Memory B cell (primary cell): ENCODE measurements at places on chromosomes 16 and 17.

GRCh38 chr17:1713878-1714426, 3.8 kb upstream of the TLCD2 start:
- DNase-seq, result no peak

- no peak for DNase-seq
Measured at GRCh38 chr16:68902003-68902968, 59.0 kb downstream of the TANGO6 start.

GRCh38 chr17:80877729-80878303, 113.8 kb upstream of the CHMP6 start:
- no peak for DNase-seq

GRCh38 chr17:39740357-39741111, 2.8 kb downstream of the GRB7 start:
- no peak for DNase-seq

- no peak for DNase-seq
Measured at GRCh38 chr17:39867084-39867879, 720 bp upstream of the ZPBP2 start.

DNA sequence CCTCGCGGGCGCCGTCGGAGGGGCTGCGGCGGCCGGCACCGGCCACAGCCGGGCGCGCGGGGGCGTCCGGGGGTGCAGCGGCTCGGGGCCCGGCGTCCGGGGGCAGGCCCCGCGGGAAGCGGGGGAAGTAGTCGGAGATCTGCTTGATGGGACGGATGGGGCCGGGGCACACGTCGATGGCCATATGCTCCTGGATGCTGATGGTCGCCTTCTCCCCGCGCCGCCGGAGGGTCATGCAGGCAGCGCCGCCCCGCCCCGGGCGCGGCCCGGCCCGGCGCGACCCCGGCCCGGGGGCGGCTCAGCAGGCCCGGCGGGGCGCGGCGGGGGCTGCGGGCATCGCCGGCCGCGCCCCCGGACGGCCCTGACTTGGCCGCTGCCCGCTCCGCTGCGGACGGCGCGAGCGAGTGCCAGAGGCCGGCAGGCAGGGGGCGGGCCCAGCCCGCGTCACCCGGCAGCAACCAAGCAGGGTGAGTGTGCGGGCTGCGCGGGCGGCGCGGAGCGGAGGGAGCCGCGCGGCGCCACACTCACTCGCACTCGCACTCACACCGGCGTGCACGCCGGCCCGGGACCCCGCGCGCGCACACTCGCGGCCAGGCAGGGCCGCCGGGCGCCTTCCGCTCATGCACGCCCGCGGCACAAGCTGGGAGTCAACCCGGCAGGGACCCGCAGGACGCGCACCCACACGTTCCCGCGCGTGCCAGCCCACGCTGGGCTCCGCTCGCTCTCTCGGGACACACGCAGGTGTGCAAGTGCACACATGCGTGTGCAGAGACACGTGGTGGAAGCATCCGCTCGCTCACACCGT, at the start of gene DOC2B:
TSS of gene DOC2B (minus strand) at position 406 of the 805 bp plus-strand sequence. CDS start at position 235, 171 bp downstream.
- no peak for DNase-seq

DNA sequence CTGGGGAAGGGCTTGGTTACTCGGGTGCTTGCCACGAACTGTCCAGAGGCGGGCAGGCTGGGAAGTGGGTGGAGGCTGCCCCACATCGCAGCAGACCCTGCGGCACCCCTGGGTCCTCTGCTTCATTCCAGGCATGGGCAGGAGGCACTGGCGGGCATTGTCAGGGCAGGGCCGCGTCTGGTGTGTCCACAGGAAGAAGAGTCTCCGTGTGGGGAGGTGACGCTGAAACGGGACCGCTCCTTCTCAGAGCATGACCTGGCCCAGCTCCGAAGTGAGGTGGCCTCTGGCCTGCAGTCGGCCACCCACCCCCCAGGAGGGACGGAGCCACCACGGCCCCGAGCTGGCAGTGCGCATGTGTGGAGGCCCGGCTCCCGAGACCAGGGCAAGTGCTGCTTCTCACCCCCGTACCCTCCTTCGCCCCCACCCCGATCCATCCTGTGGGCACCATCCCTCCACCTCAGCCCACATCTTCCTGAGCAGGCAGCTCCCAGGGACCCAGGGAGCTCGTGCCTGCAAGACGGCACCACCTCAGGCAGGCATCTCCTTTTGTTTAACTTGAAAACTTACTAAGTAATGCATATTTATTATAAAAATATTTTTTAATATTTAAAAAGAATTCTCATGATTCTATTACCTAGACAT, 14.3 kb upstream of the TCF25 start:
- DNase-seq, result no peak

DNA sequence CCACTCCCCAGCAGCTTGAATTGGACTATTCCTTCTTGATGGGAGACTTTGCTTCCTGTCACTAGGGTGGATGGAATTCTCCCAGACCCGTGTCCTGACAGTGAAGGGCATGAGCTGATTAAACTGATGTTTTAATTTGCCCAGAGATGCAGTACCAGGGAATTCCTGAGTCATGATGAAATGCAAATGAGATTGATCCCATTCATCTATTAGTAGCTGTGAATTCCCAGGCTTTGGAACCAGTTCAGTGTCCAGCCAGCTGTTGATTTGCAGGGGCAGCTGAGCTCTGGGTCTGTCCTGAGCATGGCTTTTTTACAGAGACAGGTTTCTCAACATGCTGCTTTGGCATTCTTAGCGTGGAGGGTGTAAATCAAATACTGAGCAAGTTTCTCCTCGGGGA, 157.9 kb downstream of the PITPNC1 start:
- DNase-seq, result no peak

GRCh38 chr16:25148568-25149215, 37.1 kb downstream of the LCMT1 start:
- DNase-seq, result no peak

GRCh38 chr17:81399481-81400153, 4.4 kb downstream of the BAHCC1 start:
- DNase-seq, result no peak

GRCh38 chr16:2331199-2331930, 9.2 kb downstream of the ABCA3 start:
- no peak for DNase-seq

DNA sequence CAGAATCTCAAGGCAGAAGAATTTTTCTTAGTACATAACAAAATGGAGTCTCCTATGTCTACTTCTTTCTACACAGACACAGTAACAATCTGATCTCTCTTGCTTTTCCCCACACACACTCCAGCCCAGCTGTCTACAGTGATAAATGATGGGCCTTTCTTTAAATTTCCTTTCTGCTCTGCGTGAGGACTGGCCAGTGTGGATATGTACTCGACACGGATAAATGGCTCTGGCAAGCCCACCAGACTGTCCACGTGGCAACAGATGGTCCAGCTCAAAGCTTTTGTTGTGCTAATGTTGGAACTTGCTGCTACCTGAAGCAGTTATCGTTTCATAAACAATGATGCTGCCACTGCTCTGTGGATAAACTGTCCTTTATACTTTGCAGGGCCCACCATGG, 410.7 kb downstream of the TMEM114 start:
- DNase-seq, result no peak

DNA sequence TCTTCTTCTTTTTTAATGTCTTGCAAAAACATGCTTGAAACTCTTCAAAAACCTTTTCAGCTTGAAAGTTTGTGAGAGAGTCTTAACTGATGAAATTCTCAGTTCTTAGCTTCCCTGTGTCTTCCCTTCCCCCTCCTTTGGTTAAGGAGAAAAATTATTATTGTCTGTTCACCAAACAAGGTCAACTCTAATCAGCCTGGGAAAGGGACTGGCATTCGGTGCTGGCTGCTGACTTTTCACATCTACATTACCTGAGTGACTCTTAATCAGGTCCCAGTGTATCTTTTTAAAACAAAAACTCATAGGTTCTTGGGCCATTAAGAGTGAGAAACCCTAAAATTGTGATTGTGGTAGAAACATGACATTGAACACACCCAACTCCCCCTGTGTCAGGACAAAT, 39.1 kb upstream of the AXIN2 start:
- no peak for DNase-seq

- no peak for DNase-seq
Measured at GRCh38 chr17:17228521-17229279, 8.3 kb downstream of the FLCN start.

DNA sequence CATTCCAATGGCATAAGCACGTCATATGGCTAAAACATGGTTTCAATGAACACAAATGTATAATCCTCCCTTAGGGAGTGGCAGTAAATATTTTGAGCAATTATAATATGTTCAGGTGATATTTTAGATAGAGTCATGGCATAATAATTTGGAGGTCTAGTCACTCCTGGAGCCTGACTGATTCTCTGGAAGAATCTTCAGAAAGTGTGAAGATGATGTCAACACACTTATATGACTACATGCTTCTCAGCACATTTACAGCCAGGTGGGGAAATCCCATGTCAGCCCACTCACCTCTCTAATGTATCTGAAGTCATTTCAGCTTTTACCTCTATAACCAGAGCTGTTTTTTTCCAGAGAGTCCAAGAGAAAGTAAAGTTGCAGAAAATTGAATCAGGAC, 474.8 kb downstream of the SHISA9 start:
- no peak for DNase-seq

DNA sequence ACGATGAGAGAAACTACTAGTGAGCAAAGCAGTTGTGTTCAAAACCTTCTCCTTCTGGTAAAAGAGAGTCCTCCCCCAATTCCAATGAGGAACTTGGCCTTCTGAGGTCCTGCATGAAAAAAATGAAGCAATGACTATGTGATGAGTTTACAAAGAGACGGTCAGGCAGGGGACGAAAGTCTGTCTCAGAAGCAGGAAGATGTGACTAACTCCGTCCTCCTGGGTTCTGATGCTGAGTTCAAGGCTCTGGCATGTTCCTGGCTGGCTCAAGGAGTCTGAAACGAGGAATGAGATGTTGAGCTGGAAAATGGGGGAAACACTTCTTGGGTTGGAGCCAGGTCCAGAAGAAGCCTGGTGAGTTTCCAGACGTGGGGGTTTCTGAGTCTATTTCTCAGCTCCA, 129.6 kb downstream of the CPPED1 start:
- no peak for DNase-seq

DNA sequence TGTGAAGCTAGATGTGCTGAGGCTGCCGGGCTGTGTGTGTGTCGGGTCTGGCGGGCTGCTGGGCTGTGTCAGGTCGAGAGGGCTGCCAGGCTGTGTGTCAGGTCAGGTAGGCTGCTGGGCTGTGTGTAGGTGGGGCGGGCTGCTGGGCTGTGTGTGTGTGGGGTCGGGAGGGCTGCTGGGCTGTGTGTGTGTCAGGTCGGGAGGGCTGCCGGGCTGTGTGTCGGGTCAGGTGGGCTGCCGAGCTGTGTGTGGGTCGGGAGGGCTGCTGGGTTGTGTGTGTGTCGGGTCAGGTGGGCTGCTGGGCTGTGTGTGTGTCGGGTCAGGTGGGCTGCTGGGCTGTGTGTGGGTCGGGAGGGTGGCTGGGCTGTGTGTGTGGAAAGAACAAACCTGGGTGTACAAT, 8.6 kb downstream of the WDR45B start:
- no peak for DNase-seq

DNA sequence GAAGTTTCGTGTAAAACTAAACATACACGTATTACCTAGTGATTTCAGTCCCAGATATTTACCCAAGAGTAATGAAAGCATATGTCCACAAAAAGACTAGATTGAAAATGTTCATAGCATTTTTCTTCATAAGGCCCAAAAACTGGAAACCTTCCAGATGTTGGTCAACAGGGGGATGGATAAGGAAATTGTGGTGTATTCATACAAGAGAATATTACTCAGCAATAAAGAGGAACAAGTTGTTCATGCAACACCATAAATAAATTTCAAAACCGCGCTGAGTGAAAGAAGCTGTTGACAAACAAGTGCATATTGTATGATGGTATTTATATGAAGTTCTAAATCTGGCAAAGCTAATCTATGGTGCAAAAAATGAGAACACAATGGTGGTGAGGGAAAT, 54.1 kb upstream of the NFAT5 start:
- DNase-seq, result no peak

DNA sequence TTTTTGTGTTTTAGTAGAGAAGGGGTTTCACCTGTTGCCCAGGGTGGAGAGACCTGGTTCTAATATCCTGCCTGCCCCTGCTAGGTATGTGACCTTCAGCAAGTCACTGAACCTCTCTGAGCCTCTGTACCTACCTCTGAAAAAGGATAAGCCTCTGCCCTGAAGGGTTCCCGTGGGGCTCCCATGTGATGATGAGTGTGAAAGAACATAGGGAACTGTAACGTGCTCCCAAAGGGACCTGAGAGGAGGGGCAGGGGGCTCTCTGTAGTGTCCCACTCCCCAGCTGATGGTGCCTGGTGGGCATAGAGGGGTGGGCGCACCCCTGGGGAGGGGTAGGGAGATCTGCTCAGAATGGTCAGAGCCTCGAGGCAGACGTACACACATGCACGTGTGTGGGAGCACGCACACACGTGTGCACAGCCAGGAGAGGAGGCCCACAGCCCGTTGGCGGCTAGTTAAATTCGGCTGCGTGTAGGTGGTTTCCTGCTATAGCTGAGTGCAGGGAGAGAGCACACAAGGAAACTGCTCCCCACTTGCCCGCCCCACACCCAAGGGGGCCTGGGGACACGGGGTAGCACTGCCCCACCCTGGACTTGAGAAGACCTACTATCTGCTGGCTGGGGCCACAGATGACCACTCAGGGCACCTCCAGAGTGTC, 6.7 kb downstream of the KCNH4 start:
- no peak for DNase-seq

DNA sequence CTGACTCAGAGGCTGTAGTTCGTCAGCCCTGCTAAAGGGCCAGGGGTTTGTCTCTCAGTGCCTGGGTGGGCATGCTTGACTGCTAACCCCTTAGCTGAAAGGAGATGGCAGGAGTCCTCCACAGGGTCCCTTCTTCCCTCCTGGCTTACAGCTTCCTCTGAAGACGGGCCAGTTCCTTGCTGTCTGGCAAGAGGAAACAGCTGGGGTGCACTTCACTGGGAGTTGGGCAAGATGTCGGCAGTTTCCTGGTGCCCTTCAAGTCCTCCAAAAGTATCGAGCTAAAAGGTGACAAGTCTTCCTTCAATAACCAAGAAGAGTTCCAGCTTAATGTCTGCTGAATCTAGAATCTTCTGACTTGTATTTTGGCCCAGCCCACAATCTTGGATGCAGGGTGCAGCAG, 23.4 kb downstream of the NUP85 start:
- DNase-seq, result no peak

DNA sequence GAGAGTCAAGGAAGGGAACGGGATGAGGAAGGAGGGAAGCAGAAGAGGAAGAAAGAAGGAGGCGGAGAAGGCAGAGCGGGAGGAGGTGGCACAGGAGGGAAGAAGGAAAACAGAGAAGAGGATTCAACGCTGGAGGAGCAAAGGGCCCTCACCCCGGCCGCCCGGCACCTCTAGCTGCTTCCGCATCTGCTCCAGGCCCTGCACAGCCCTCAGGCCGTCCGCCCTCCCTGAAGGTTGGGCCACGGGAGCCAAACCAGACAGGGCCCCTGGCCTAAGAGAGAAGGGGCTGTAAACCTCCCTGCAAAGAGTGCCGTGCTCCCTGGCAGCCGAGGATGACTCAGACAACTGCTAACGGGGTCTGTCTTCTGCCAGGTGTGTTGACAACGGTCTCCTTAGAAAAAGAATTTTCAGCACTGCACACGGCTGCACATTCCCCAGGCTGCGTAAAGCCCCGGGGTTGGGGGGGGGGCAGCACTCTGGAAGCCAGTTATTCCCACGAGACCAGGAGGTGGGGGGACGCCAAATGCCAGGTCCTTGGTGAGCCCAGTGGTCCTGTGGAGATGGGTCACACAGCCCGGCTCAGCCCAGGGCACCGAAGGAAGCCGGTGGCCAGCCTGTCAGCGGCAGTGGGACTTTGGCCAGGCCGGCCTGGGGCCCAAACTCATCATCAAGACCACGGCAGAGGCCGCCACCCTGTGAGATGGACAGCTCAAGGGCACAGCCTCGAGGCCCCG, 29.1 kb downstream of the MRM3 start:
- DNase-seq, result no peak

GRCh38 chr17:78956254-78956653, 23.5 kb downstream of the LGALS3BP start:
- DNase-seq, result no peak
